ENCODE measurements at places on chromosomes 5 and 9. TPM values are rescaled to one million over a fixed set of nuclear protein-coding genes. Genes with fewer than 3 reads are reported as not detected.

DNA sequence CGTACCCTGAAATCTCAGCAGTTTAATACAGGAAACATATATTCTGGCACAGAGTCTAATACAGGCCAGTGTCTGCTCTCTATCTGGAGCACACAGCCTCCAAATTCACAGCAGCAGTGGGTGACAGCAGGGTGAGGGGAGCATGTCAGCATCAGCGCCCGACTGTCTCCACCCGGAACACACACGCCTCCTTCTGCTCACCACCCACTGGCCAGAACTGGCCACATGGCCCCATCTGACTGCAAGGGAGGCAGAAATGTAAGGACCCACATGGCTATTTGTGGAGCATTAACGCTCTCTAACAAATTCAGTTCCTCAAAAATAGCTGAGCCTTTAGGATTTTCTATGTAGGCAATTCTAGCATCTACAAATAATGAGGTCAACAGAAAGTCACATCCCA, 24.6 kb downstream of the UBE2QL1 start:
- H3K27ac ChIP-seq, result no peak overlapping the region
- no peaks in the 10 kb centered on the region for H3K27me3 ChIP-seq
- H3K4me1 ChIP-seq, result no peaks in the 10 kb centered on the region
- H3K36me3 ChIP-seq, result no peaks in the 10 kb centered on the region

DNA sequence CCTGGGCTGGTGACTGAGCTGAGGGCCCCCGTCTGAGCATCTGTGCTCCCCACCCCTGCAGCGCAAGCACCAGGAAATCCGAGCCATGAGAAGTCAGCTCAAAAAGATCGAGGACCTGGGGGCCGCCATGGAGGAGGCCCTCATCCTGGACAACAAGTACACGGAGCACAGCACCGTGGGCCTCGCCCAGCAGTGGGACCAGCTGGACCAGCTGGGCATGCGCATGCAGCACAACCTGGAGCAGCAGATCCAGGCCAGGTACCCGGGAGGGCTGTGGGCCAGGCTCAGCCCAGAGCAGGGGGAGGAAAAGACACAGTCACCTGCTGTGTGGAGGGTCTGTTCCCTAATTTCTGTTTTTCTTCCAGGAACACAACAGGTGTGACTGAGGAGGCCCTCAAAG, 24.6 kb downstream of the DYNC2I2 start:
- H3K36me3 ChIP-seq, result peaks cover 29% of the 10 kb centered on the region
- no peak overlapping the region for H3K4me3 ChIP-seq
- peaks cover 10% of the 10 kb centered on the region for H3K4me1 ChIP-seq

GRCh38 chr9:126986506-126986951, 71.9 kb downstream of the RALGPS1 start:
- no peaks in the 10 kb centered on the region for H3K36me3 ChIP-seq
- no peak overlapping the region for H3K27ac ChIP-seq
- no peak for DNase-seq
- no peaks in the 10 kb centered on the region for H3K4me1 ChIP-seq
- H3K4me3 ChIP-seq, result no peak overlapping the region
- no peaks in the 10 kb centered on the region for H3K27me3 ChIP-seq

DNA sequence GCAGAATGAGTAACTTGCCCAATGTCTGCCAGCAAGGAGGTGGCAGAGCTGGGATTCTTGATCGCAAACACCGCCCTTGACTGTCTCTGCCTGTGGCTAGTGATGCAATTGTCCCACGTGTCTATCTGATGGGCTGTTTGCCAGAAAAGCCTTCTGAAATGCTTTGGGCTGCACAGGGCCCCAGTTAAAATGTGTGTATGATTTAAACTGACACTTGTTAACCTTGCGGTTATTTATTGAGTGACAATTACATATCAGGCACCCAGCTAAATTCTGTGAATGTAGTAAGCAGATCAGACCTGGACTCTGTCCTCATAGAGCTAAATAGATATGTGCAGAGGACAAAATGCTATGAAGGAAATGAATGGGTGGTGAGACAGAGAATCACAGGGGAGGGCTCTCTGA, 11.6 kb upstream of the IL12B start:
- no peaks in the 10 kb centered on the region for H3K27me3 ChIP-seq
- DNase-seq, result peak; percentile 89
- no peaks in the 10 kb centered on the region for H3K36me3 ChIP-seq
- no peaks in the 10 kb centered on the region for H3K4me1 ChIP-seq

GRCh38 chr5:41182666-41183065, 30.7 kb downstream of the C6 start:
- H3K4me3 ChIP-seq, result no peak overlapping the region
- no peaks in the 10 kb centered on the region for H3K27me3 ChIP-seq
- H3K36me3 ChIP-seq, result no peaks in the 10 kb centered on the region
- DNase-seq, result no peak

DNA sequence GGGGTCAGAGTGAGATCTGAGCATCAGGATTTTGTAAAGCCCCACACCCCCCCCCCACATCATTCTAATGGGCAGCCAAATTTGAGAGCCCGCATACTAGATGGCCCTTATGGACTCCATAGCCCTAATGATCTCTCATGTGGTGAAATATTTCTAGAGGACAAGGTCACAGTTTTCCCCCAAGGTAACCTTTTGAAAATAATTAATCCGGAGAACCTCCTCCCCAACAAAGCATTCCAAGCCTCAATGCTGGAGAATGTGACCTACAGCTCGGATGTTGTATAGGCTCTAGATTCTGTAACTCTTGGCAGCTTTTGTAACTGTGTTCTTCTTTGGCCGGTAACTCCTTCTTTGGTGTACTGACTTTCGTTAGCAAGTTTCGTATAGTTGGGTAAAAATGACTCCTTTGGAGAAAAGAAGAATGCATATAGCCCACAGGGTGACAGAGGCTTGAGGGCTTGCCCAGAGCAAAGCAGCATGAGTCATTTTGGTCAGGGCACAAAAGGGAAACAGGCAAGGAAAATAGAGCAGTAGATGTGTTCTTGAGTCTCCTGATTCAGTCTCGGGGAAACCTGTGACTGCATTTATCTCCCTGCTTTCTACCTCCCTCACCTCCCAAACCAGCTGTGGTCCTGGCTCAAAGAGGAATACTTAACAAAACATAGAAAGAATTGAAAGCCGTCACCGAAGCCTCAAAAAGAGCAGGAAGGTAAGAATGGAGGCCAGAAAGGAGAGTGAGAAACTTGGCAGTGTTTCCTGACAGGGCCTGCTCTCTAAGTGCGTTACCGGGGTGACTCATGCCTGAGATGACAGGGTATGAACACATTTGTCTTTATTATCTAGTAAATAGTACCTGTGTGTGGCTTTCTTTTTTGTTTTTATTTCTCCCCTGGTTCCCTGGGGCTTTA, 6.6 kb upstream of the XPA start:
- H3K27ac ChIP-seq, result no peak overlapping the region
- no peaks in the 10 kb centered on the region for H3K27me3 ChIP-seq
- no peaks in the 10 kb centered on the region for H3K4me1 ChIP-seq
- peak; percentile 30 for DNase-seq
- H3K4me3 ChIP-seq, result no peak overlapping the region
- no peaks in the 10 kb centered on the region for H3K36me3 ChIP-seq

- no peaks in the 10 kb centered on the region for H3K36me3 ChIP-seq
- H3K27ac ChIP-seq, result no peak overlapping the region
- no peak overlapping the region for H3K4me3 ChIP-seq
- H3K4me1 ChIP-seq, result no peaks in the 10 kb centered on the region
- no peaks in the 10 kb centered on the region for H3K27me3 ChIP-seq
Measured at GRCh38 chr9:127635201-127635735, 23.2 kb downstream of the STXBP1 start.

GRCh38 chr5:167699432-167699831, 592.0 kb upstream of the WWC1 start:
- no peaks in the 10 kb centered on the region for H3K4me1 ChIP-seq
- H3K27me3 ChIP-seq, result no peaks in the 10 kb centered on the region
- peak; percentile 10 for DNase-seq
- no peak overlapping the region for H3K4me3 ChIP-seq
- H3K36me3 ChIP-seq, result no peaks in the 10 kb centered on the region

GRCh38 chr9:128077847-128078503, 9.9 kb downstream of the SLC25A25 start:
- DNase-seq, result no peak
- H3K27ac ChIP-seq, result peak overlapping the region; percentile 53
- H3K36me3 ChIP-seq, result no peaks in the 10 kb centered on the region
- H3K27me3 ChIP-seq, result no peaks in the 10 kb centered on the region

DNA sequence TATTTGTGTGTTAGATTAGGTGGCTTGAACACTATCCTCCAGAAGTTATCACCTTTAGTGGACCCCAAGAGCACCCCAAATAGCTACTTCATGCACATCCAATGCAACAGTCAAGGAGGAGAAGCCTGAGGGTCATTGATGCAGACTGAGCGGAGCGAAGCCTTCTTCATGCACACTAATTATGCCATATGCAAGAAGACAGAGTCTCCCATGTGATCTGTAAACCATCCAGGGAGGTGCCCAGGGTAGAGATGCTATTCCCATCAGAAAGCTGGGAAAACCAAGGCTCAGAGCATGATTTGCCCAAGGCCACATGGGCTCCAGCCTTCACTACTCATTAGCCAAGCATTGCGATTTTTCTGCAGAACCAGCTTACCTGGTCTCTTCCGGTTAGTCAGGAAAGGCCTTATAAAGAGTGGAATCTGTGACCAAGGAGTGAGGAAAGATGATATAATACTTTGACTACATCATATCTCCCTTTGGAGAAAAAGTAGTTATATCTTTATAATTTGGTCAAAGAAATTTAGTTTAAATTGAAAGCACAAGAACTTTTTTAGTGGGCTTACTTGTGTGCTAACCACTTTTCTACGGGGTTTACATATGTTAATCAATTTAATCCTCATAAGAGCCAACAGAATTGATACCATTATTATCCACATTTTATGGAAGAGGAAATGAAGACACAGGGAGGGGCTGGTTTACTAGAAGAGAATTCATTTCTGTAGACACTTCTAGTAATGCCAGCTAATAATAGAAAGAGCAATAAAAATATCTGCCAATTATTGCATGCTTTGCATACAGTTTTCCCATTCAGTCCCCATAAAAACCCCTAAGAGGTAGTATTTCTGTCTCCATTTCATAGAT, 220.0 kb downstream of the ESM1 start:
- DNase-seq, result no peak
- H3K27ac ChIP-seq, result no peak overlapping the region
- H3K27me3 ChIP-seq, result no peaks in the 10 kb centered on the region
- no peak overlapping the region for H3K4me3 ChIP-seq
- no peaks in the 10 kb centered on the region for H3K36me3 ChIP-seq
- H3K4me1 ChIP-seq, result no peaks in the 10 kb centered on the region

OR13C9 gene
- not detected for total RNA-seq

LPAR1 gene
- total RNA-seq, result 29.2 TPM

ADRB2 gene
- 29.0 TPM for total RNA-seq

BTNL9 gene
- total RNA-seq, result 11.7 TPM

C1QTNF2 gene
- total RNA-seq, result not detected

IRGM gene
- 0.68 TPM for total RNA-seq

TXNDC8 gene
- total RNA-seq, result not detected

C9 gene
- not detected for total RNA-seq

CDH10 gene
- total RNA-seq, result 0.77 TPM
